T47D (cell line): ENCODE measurements at places on chromosomes 4 and X.
A peak's percentile ranks its signal among the peaks of the same experiment; 100 is the strongest.

GRCh38 chrX:134484039-134484438, 24.1 kb downstream of the HPRT1 start:
- no peak for DNase-seq

GRCh38 chr4:150619042-150619441, 37.1 kb downstream of the MAB21L2 start:
- no peak for DNase-seq

GRCh38 chr4:3252831-3253641, 4.1 kb downstream of the MSANTD1 start:
- DNase-seq, result no peak

GRCh38 chrX:27186671-27187070, 276.5 kb downstream of the PPP4R3C start:
- DNase-seq, result peak; percentile 4
